ENCODE measurements at places on chromosomes 13 and 19.

DNA sequence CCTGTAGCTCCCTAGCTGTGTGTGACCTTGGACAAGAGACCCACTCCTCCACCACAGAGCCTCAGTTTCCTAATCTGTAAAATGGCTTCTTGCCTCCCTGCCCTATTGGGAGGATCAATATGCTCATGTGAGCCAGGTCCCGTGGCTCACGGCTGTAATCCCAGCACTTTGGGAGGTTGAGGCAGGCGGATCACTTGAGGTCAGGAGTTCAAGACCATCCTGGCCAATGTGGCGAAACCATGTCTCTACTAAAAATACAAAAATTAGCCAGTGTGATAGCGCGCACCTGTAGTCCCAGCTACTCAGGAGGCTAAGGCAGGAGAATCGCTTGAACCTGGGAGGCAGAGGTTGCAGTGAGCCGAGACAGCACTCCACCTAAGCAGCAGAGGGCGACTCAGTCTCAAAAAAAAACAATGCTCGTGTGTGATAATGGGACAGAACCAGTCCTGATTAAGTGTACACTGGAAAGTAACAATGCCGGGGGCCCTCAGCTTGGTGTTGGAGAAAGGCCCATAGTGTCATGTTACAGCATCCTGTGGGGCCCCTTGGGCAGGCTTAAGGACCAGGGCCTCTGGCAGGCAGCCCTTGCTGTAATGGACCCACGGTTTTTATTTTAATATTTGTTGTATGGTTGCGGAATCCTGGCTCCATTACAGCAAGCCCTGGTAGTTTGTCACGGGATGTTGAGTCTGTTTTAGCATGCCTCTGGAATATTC, 6.8 kb downstream of the RPS11 start:
- no peak for DNase-seq

GRCh38 chr13:59677966-59678814, 485.5 kb downstream of the DIAPH3 start:
- peak; percentile 14 for DNase-seq

DNA sequence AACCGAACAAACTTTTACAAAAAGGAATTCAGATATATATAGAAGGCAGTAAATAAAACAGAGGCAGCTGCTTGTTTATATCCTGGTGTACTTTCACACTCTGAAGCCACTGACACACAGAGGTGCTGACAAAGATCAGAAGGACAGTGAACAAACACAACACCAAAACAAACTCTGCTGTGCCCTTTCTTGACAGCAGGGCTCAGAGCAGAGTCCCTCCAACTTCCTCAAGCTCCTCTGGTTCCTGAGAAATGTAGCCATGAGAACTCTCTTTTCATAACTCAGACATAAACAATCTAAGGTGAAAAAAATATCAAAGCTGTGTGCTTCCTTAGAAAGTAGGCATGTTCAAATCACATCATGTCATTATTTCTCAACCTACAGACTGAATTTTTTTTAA, 1052.8 kb upstream of the SPRY2 start:
- DNase-seq, result no peak

- DNase-seq, result no peak
Observed at GRCh38 chr19:7000816-7001215, 20.4 kb downstream of the MBD3L2B start.

DNA sequence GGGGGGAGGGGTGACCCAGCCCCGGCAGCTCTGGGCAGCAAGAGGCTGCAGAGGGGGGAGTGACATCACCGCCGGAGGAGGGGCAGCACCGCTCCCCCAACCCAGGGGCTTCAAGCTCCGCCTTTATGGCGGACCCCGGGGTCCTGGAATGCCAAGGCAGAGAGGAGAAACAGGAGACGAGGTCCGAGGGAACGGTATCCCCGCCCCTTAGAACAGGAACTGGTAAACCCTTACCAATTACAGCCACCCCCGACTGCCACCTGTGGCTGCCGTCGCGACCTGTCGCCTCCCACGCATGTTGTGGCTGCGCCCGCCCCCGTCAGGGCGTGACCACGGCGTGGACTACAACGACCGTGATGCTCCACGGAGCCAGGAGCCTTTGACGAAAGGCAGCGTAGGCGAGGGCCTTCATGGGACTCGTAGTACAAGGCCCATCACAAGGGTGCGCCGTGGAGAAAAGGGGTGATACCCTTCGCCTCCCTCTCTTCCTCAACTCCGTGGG, 4.1 kb upstream of the KCNC3 start:
- DNase-seq, result peak; percentile 59

DNA sequence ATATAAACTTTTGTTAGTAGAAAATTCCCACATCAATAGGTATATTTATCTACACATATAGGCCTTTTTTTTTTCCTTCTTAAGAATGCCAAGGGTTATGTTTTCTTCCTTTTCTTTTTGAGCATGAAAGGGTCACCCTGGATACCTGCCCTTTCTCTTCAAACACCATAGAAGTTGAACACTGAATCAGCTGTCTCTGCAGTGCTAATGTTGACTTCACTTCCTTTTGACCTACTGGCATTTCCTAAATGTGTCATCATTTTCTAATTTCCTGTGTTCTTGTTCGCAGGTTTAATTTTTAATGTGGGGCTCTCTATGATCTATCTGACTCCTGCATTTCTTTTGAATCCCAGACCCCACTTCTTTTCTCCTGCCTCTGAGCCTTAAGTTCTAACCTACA, 532.0 kb downstream of the GPC6 start:
- DNase-seq, result no peak

DNA sequence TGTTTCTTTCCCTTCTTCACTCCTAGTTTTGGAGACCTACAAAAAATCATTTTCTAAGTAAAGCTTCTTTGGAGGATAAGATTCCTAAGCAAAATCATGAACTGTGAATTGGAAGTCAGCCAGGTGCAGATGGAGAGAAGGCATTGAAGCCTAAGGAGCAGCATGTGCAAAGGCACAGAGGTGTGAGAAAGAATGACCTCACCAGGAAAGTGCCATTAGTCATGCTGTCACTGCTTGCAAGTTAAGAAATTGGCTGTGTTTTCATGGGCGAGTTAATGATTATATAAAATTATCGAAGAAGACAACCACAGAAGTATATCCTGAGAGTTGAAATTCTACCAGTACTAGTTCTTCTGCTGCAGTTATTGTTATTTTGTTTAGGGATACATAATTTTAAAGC, 80.3 kb upstream of the KLHL1 start:
- DNase-seq, result no peak

- no peak for DNase-seq
Observed at GRCh38 chr13:106172176-106172905, 363.1 kb downstream of the EFNB2 start.

- no peak for DNase-seq
Observed at GRCh38 chr19:34493649-34494044, 12.1 kb downstream of the WTIP start.

Measured in thymus (tissue), 14 donors.